ENCODE measurements at places on chromosomes 1 and 21.

- DNase-seq = no peak
Measured at GRCh38 chr1:223634423-223634822, 31.1 kb downstream of the CAPN8 start.

- DNase-seq = no peak
Measured at GRCh38 chr1:235430991-235431390, 63.8 kb downstream of the TBCE start.

DNA sequence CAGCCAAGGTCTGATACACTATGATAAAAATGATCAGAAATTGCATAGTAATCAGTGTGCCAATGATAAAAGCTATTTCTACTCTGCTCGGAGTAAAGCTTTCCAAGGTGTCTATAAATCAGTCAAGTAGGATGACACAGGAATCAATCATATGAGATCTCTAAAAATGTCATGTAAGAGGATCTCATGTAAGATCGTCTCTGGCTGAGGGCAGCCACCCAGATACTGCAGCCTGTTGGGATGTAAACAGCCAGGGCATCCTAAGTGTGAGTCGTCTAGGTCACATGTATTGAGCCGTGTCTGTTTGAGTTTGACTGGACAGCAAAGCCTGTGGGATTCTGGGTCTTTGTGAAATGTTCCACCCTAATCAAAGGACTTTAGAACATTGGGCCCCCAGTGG lies 2.8 kb upstream of the TEX35 start:
- DNase-seq = no peak

DNA sequence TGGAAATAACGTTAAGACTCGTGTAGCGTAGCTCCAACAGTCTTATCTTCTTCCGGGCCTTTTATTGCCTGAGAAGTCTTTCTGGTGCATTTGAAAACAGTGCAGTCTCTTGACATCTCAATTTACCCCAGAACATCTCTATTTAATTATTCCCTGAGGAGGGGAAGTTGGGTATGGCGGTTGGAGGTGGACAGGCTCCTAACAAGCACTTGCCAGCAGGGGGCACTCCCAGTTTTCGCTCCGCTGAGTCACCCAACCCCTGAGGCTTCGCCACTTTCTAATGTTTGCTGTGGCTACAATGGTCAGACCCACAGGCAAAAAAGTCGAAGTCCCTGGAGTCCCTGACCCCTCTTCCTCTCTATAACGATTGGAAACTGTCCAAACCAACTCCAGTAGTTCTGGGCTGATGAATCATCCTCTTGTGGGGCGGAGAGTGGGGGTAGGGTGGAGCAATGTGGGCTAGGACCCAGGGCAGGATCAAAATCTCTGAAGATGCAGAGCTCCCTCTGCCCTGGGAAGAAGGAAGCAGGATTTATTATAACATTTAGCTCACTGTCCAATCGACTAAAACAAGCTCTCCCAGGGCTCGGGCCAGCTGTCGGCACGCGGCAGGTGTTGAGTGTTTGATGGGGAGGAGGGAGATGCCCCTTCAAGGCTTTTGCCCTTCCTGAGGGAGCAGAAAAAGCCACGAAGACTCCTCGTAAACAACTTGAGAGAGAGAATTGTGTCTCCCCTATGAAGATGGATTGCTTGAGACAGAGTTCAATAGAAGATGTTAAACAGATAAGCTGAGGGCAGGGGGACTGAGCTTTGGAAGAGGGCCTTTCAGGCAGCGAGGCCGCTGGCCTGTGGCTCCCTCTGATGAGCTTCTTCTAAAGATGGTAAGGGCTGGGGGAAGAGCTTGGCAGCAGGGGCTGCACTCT lies 85.7 kb downstream of the BRINP2 start:
- DNase-seq = no peak

- no peak for DNase-seq
Measured at GRCh38 chr1:11531314-11531870, 52.4 kb downstream of the DISP3 start.

DNA sequence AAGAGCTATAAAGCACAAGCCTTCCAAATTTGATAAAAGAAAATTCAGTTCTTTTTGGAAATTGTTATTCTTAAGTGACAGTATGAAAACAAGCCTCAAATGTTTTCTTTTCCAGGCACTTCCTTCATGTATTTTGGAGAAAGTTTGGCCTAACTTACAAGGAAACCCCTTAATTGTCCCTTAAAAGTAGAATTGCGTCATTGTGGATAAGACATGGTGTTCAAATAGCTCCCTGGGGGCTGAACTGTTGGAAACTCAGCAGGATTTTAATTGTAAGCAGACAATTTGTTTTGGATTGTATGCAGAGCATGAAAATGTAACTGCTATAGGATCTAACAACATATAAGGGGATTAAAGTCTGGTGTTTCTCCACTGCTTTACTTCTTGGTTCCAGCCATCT lies 35.4 kb upstream of the FGGY start:
- no peak for DNase-seq

DNA sequence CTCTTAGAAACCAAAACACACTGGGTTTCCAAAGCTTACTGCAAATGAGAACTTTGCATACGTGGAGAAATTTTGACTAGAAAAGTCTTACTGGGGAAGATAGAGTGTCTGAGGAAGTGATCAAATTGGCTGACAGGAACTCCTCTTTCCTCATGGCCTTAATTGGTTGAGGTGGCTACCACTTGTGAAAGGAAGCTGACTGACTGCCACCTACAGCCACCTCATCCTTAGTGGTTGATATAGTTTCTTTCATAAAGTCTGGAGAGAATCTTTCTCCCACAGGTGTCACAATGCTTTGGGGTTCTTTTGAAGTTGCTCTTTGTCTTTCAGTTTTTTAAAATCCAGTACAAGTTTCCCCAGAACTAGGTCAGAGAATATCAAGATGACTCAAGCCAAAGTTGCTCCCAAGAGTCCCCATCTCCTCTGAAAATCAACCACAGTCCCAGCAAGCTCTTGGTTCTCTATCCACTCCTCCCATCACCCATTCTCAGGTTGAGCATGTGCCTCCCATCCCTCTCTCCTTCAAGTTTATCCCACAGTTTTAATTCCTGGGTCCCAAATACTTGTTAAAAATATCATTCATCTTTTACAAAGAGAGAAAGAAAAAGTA lies 43.3 kb downstream of the GPR88 start:
- DNase-seq = peak; percentile 11

DNA sequence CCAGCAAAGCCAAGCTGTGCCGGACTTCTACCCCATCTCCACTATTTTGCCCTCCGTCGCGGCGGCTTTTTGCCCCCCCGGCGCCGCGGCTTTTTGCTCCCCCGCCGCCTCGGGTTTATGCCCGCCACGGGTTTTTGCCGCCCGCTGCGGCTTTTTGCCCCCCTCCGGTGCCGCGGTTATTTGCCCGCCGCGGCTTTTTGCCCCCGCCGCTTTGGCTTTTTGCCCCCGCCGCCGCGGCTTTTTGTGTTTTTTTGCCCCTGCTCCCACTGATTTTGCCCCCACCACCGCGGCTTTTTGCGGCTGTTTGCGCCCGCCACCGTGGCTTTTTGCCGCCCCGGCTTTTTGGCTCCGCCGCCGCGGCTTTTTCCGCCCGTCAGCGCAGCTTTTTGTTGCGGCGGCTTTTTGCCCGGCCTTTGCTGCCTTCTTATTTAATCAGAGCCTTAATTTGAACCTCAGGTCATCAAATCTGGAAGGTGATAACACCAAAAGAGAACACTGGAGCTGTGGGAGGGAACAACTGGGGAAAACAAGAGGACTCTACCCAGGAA lies 106.0 kb downstream of the TPTE start:
- no peak for DNase-seq

DNA sequence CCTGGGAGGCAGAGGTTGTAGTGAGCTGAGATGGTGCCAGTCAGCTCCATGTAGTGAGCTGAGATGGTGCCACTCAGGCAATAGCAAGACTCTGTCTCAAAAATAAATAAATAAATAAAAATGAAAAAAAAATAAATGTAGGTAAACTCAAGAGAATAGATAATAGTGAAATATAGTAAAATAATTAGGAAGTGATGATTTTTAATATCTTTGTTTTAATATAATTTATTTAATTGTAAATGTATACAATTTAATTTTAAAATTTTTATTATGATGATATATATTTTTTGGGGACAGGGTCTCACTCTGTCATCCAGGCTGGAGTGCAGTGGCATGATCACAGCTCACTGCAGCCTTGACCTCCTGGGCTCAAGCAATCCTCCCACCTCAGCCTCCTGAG lies 19.6 kb upstream of the SERINC2 start:
- DNase-seq = no peak

GRCh38 chr1:8219530-8219929 lies 98.4 kb upstream of the SLC45A1 start:
- no peak for DNase-seq

- no peak for DNase-seq
Measured at GRCh38 chr1:34590211-34590623, 164.6 kb upstream of the GJB5 start.

GRCh38 chr1:169460191-169460833 lies 25.4 kb downstream of the SLC19A2 start:
- peak; percentile 47 for DNase-seq

- DNase-seq = no peak
Measured at GRCh38 chr21:38140207-38140903, 116.4 kb upstream of the KCNJ15 start.

DNA sequence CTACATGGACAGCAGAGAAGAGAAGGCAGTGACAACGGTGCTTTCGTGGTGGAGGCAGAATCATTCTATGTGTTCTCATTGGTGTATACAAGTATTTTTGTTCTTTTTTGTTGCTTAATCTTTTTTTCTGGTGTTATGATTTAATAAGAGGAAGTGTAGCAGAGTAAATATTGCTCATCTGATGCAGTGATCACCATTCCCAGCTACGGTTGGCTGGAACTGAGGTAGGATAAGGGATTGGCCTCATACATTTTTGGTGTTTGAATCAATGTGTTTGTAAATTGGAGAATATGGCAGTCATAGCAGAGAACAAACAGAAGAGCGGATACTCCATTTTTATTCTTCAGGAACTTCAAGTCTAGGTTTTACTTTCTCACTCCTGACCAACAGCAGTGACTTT lies 76.6 kb downstream of the UBE2U start:
- no peak for DNase-seq

GRCh38 chr1:93686504-93687250 lies 5.0 kb upstream of the BCAR3 start:
- DNase-seq = no peak

GRCh38 chr1:110482662-110483307 lies 31.8 kb downstream of the PROK1 start:
- DNase-seq = no peak

Measured in CD4-positive, alpha-beta T cell treated with Interleukin-10 for 1 hour (primary cell).